Activated naive CD8-positive, alpha-beta T cell treated with anti-CD3 and anti-CD28 coated beads for 36 hours (primary cell): ENCODE measurements at places on chromosomes 2 and 18. TPM values are rescaled to one million over a fixed set of nuclear protein-coding genes. Genes with fewer than 3 reads are reported as not detected.

DNA sequence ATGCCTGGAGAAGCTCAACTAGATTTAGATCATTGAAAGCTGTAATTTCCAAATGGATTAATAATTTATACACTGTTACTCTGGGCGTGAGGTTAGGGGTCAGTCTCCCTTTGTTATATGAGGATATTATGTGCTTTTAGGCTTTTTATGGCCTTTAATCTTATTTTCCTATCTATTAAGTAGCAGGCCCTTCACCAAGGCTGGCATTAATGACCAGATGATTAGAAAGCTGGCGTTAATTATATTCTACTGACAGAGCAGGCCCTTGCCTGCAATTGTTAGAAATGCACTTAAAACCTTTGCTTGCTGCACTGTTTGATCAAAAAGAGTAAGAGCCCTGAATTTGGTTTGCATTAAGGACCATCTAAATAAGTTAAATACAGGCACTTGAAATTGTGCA is 75.3 kb downstream of the EPAS1 start:
- no peak for DNase-seq

GRCh38 chr2:105582952-105583660 is 161.6 kb upstream of the NCK2 start:
- DNase-seq = no peak

Gene ERBB4
- total RNA-seq = not detected

DNA sequence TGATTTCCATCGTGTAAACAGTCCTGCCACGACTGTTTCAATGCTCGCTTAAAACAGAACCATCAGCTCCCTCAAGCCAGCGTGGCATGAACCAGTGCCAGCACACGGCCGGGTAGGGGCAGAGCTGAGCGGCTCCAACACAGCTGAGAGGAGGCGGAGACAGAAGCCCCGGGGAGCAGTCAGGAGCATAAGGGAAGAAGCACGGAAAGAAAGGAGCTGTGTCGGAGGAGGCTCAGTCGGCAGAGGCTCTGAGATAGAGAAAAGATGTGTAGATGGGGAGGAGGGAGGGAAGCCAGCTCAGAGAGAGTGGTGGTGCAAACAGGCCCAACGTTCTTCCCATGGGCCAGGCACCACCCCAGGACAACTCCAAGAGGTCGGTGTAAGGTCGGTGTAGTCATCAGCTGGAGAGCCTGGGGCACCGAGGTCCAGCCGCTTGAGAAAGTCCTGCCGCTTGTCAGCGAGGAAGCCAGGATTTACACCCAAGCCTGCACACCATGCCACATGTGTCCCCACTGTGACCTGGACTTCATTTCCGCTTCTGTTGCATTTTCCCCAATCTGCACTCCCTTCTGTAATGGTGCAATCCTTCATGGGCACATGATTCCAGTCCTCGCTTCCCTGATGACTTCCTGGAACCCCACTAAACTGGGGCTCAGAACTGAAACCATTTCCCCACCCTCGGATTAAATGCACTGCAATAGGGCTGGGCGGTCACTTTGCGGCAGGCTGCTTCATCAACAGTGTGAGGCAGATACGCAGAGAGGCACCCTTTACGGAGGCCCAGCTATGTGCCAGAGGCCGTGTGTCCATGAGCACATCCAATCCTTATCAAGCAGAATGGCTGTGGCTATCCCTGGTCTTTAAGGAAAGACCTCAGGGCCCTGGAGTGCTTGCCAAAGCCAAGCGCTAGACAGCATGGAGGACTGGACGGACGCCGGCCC is 43.5 kb downstream of the CYP27C1 start:
- no peak for DNase-seq

Gene MSTN
- not detected for total RNA-seq

DNA sequence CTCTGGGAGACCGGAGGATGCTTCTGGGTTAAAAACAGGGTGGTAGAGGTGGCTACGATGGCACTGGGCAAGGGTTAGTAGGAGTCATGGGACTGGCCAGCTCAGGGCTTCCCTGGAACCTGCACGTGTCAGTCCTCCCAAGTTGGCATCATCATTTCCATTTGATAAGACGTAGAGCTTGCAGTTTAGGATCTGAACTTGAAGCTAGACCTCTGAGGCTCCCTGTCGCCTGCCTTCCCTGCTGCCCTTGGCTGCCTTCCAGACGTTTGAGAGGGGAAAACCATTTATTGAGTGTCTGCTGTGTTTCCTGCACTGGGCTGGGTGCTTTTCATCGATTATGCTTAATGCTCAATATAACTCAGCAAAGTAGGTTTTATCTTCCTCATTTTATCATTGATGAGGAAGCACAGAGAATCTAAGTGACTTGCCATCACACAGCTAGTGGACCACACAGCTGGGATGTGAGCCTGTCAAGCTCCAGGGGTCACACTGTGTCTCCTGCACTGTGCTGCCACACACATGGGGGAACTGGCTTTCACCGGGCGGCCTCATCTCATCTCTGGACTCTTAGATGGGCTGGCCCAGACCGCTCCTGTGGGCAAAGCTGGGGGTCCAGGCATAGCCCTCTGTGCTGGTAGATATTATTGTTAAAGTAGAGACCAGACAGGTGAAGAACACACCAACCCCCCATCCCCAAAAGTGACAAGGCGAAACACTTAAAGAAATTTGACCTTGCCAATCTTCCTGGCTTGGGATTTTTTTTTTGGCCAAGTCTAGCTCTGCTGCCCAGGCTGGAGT is 7.8 kb downstream of the NT5DC4 start:
- no peak for DNase-seq

Gene MOGAT1
- not detected for total RNA-seq

GRCh38 chr2:27184115-27184514 is 27.7 kb upstream of the ATRAID start:
- no peak for DNase-seq

Gene GPR148
- not detected for total RNA-seq

GRCh38 chr2:168137510-168138180 is 109.8 kb downstream of the STK39 start:
- DNase-seq = no peak

GRCh38 chr18:54351186-54351585 is 6.5 kb downstream of the STARD6 start:
- no peak for DNase-seq

Gene OR6B2
- total RNA-seq = not detected

Gene COA5
- 27.1 TPM for total RNA-seq

Gene MFSD2B
- total RNA-seq = 0.36 TPM

Gene TSPYL6
- total RNA-seq = not detected

DNA sequence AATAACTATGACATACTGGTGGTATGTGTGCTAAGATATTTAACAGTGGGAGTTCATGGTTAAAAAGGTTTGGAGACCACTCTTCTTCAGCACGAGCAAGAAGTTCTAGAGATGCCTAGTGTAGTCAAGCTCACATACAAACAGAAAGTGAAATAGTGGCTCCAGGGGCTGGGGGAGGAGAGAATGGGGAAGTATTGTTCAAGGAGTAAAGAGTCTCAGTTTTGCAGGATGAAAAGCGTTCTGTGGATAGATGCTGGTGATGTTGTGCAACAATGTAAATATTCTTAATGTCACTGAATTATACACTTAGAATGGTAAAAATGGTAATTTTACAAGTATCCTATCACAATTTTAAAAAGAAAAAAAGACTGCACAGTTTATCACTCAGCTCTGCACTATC is 29.0 kb upstream of the EPAS1 start:
- no peak for DNase-seq

DNA sequence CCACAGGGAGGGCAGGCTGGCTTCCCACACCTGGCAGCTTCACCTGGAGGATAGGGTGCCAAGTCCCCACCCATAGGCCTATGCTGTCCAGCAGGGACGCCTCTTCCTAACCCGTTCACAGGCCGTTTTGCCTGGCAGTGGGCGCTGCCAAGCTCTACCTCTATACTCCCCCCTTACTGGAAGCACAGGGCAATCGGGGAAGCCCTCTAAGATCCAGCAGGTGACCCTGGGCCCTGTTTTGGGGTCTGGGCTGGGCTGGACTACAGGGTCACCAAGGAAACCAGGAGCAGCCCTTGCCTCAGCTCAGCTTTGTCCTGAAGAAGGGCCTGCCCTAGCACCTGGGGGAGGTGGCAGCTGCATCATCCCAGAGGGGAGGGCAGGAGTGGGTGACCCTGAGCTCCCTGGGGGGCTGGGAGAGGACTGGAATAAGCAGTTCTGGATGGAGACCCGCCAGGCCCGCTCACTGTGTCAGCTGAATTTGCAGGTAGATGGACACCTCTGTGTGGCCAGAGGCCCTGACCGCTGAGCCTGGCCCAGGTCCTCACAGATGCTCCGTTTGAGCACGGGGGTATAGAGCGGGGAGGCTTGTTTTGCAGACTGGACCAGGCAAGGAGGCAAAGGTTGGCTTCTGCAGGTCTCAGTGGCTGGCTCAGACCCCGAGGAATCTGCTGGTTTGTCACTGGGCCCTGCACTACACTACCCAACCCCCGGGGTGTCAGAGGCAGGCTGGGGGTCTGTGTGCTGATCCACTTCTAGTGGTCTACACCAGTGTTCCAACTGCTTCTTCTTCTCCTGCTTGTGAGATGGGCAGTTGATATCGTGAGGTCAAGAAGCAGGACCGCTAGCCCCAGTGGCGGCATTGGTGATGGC is 163.1 kb downstream of the ASB1 start:
- DNase-seq = no peak

Gene DSG1
- not detected for total RNA-seq

DNA sequence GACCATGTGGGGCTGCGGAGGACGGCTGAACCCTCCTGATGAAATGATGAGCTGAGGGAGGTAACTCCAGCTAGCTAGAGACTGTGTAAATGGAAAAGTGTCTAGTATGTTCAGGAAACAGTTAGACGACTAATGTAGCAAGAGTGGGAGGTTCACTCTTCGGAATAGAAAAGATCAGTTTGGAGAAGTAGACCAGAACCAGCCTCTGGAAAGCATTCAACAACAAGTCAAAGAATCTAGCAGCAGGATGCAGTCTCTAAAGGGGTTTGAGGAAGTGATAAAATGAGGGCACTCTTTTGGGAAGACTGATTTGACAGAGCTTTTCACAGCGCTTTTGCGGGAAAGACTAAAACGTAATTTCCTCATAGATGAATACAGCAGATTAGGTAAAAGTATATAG is 79.6 kb downstream of the GAREM1 start:
- no peak for DNase-seq

DNA sequence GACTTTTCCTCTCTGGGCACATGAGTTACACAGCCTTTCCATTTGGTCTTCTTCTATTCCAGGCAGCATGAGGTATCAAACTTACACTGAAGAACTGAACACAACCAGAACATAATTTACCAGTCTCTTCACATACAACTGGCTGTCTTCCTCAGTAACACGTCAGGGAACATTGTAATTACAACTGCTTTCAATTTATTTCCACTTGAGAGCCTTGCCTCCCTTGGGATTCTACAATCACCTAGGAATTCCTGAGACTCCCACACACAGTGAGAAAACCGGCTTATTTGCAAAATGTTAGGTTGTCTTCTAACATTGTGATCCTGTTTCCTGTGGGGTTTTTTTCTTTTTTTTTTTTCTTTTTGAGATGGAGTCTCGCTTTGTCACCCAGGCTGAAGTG is 149.9 kb downstream of the TMX3 start:
- DNase-seq = no peak

DNA sequence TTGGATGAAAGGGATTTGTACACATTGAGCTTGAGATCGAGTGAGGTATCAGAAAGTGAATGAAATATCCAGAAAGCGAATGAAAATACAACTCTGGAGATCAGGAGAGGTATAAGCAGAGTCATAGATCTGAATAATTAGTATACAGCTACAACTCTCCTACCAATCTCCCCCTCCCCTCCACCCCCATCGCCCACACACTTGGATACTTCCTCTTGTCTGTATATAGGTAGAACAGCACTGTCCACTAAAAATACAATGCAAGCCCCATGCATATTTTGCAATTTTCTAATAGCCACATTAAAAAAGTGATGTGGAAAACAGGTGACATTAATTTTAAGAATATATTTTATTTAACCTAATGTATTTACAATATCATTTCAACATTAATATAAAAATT is 23.7 kb upstream of the WIPF1 start:
- DNase-seq = no peak

GRCh38 chr18:38900445-38900844 is 1334.8 kb upstream of the CELF4 start:
- DNase-seq = no peak

DNA sequence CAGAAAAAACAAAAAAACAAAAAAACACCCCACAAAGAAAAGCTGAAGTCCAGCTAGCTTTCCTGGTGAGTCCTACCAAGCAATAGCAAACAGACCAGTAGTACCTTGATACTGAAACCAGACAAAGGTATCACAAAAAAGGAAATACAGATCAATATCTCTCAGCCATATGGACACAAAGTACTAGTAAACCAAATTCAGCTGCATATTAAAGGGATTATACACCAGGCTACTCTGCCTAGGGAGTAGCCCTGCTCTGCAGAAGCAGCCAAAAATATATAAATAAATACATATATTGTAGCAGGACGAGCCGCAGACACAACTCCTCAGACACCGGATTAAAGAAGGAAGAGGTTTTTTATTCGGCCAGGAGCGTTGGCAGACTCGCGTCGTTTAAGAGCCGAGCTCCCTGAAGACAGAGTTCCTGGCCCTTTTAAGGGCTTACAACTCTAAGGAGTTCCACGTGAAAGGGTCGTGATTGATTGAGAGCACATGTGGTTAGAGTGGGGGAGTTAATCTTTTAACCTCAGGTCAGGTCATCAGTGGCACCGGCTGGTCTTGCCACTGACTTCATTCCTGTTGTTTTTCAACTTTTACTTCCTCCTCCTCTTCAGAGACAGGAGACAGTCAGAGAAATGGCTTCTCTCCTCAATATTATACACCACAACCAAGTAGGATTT is 38.4 kb upstream of the DTNB start:
- DNase-seq = no peak

GRCh38 chr2:234075947-234076346 is 25.4 kb downstream of the SPP2 start:
- no peak for DNase-seq

DNA sequence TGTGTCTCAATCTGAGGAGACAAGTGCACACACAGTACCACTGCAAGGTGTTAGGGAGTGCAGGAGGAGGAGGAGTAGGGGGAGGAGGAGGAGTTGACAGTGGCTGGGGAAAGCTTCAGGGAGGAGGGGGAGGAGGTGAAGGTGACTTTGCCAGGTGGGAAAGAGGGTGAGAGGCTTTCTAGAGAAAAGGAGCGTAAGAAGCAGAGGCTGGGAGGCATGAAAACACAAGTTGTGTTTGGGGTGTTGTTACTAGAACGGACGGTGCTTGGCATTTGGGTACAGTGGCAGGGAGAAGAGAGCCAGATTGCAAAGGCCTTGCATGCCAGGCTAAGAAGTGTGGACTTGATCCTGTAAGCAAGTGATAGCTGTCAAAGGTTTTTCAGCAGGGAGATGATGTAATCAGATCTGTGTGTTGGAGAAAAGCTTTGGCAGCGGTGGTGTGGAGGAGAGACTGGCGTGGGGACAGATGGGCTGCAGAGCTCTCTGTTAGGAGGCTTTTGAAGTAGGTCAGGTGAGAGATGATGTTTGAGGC is 16.2 kb downstream of the TANC1 start:
- no peak for DNase-seq

Gene SAG
- not detected for total RNA-seq

Gene MERTK
- total RNA-seq = 0.44 TPM
